GM03348 (cell line): ENCODE measurements at places on chromosomes 3 and 15.

GRCh38 chr3:43629257-43629656, 7.4 kb upstream of the ANO10 start:
- no peak for DNase-seq

- no peak for DNase-seq
Measured at GRCh38 chr3:196677931-196678330, 34.1 kb downstream of the CEP19 start.

DNA sequence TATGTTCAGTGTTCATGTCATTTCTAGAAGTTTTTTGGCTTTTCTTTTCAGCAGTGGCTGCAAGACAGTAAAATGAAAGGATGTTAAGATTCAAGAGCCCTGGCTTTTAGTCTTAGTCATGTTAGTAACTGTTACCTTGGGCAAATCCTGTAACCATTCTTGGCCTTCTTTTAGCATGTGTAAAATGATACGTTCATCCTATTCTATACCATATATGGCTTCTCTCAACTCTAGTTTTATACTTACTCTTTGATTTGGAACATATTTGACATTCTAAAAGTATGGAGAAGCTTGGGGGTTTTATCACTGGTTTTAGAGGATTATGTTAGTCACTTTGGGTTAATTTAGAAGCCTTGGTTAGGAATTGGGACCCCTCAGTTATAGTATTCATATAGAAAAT, 20.1 kb downstream of the GTF2E1 start:
- no peak for DNase-seq

DNA sequence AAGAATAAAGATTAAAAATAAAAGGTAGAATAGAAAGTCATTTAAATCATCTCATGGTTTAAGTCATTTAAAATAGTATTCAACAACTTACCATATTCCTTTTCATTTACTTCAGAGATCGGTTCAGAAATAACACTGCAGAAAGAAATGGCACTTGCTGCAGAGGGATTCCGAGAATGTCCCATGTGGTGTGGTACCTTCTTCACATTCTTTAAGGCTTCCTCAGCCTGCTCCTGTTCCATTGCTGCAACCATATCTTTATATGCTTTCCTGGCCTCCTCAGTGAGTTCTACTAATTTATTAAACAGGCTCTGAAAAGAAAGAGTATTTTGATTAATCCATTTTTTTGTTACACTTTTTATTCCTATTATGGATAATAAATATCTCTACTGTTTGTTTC, 32.6 kb upstream of the SHC4 start:
- peak; percentile 30 for DNase-seq

DNA sequence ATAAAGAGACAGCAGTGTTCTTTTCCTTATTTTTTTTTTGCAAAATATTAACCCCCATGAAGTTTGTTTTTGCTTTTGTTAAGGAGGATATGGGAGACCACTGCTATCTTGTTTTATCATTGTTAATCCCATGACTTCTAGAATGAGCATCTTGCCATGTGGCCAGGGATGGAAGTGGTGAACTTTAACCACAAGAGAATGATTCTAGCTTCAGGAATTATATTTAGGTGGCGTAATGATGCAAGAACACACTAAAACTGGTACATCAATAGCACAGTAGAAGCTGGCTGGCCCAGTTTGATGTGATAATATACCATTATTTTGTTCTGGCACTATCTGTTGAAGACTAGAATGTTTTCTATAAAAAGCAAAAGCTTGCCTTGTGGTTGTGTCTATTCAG, 720.9 kb downstream of the GRM7 start:
- no peak for DNase-seq

- no peak for DNase-seq
Measured at GRCh38 chr15:89111961-89112340, 23.7 kb downstream of the ABHD2 start.

GRCh38 chr3:160747422-160747821, 8.6 kb upstream of the PPM1L start:
- no peak for DNase-seq

- DNase-seq: no peak
Measured at GRCh38 chr3:57393977-57394376, 101.5 kb upstream of the ASB14 start.

DNA sequence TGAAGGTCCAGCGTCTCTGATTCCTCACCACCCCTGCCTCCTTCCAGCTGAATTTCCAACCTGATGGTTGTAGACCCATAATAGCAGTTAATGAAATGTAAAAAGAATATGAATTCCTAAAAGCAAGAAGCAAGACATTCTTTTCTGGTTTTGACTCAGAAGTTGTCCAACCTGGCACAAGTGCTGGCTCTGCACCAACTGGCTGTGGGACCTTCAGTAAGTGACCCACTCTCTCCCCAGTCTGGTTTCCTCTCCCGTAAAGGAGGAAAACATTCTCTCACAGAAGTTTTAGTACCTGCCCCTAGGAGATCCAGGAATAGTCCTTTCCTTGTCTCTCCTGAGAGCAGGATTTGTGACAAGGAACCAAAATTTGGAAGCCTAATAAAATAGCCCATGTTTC, 236.9 kb upstream of the TRIM42 start:
- DNase-seq: peak; percentile 36

GRCh38 chr15:57923306-57923705, 142.2 kb downstream of the ALDH1A2 start:
- no peak for DNase-seq

GRCh38 chr3:149813367-149814281, 609 bp downstream of the RNF13 start:
- DNase-seq: peak; percentile 44

DNA sequence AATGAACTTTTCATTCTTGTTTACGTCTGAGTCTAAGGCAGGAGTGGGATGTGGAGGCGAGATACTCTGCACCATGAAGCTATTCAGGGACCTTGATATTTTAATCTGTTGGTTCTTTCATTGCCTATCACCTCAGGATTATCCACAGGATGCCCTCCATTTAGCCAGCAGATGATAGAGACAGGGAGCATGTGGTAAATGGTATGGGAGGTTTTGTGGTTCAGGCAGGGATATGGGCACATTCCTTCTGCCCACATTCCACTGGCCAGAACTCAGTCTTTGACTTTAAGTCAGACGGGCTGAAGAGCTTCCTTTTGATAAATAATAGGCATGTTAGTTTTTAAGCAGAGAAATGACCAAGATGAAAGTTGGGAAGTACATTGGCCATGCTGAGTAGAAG, 548.0 kb upstream of the CCDC54 start:
- DNase-seq: peak; percentile 16

- no peak for DNase-seq
Measured at GRCh38 chr3:56813653-56813960, 11.9 kb upstream of the ARHGEF3 start.

- no peak for DNase-seq
Measured at GRCh38 chr15:72156928-72157327, 38.7 kb downstream of the SENP8 start.

GRCh38 chr3:100489118-100489517, 3.3 kb upstream of the TMEM45A start:
- DNase-seq: no peak

GRCh38 chr3:104066658-104067057, 1300.1 kb upstream of the ALCAM start:
- peak; percentile 11 for DNase-seq

- DNase-seq: no peak
Measured at GRCh38 chr3:17802950-17803349, 60.5 kb upstream of the TBC1D5 start.

DNA sequence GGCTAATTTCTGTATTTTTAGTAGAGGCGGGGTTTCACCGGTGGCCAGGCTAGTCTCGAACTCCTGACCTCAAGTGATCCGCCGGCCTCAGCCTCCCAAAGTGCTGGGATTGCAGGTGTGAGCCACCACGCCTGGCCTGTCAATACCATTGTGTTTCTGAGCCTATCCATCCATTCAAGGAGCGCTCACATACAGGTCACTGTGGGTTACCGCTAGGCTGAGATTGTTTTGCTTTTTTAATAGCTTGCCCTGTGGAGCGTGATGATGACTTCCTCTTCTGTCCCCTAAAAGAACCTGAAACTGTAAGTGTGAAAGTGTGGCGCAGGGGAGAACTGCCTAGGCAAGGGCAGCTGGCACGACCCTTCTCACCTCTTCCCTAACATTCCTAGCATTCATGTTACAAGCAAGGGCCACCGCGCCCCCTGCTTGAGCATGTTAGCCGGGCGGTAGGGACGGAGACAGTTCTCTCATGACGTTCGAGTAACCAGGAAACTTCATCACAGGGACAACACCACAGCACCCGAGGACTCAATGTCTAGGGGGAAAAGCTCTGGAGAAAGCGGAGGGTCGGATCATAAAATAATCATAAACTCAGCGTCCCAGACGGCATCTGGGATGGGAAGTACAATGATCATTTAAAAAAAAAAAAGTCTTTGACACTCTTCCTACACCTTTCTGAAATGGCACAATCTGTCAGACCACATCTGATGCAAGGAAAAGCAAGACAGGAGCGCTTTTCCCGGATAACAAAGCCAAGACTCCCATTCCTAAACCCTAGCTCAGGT, 790 bp downstream of the LAMP3 start:
- DNase-seq: no peak

DNA sequence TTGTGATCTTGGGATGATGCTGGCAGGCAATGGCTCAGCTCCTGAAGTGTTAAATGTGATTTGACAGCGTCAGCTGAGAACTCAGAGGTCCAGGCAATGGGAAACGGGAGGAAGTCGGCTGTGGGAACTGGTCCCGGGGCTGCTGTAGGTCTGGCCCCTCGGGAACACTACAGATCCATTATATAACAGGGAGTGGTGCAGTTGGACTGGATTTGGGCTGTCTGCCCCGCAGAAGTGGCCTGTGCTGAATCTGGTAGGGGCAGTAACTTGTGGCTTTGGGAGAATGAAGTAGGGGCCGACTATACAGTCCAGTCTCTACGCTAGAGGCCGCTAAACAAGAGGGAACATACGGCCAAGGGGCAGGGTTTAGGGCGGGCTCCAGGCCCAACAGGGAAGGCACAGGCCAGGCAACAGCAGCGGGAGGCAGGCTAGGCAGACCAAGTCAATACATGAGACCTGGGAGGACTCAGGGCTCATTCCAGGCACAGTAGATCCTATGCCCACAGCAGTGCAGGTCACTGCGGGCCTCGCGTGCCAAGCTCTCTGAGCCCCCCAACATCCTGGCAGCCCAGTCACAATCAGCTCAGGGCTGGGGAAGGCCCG, 20.3 kb upstream of the IL16 start:
- no peak for DNase-seq

DNA sequence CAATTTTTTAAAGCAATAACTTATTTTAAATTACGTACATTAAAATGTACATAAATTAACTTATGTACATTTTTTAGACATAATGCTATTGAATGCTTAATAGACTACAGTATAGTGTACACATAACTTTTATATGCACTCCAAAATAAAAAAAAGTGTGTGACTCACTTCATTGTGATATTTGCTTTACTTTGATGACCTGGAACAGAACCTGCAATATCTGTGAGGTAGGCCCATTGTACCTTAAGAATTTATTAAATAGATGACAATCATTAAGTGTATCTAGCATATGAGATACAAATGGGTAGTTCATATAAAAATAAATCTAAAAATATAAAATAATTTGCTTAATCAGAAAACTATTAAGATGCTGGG, 276.7 kb downstream of the NFKBIZ start:
- DNase-seq: no peak

DNA sequence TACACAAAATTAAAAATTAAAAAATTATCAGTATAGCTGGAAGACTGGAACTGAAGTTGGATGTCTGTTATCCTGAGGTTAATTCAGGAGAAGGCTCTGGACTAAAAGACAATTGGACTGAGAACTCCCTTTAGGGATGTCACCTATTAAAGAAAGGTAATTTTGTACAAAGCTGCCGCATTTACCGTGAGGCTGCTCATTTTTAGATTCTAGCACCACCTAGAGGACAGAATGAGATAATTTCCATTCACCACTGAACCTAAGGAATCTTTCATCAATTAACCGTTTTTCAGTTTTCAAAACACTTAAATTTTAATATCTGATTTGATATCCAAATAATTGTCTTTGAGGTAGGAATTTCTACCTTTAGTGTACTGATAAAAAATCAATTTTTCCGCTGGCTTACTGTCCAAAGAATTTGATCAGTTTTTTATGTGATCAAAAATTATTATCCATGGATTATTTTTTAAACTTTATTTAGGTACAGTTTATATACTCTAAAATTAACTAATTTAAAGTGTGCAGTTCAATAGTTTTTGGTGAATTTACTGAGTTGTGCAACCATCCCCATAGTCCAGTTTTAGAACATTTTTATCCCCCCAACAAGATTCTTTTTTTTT, 106.7 kb upstream of the TNIK start:
- peak; percentile 62 for DNase-seq

DNA sequence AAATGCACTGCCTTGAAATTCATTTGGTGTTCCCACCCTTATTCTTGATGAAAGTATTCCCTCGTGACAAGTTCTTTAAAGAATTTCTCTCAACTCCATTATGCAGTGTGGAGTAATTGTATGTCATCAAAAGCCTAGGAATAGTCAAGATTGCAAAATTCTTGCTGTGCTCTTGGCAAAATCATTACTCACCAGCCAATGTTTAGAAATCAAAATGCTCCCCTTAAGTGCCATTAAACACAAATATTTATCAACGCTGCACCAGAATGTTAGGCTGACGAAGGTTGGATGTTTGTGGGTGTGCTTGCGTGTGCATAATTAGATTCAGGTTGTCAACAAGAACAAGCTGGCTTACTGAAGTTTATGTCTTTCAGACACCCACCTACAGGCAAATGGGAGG, 40.5 kb downstream of the SST start:
- peak; percentile 40 for DNase-seq

DNA sequence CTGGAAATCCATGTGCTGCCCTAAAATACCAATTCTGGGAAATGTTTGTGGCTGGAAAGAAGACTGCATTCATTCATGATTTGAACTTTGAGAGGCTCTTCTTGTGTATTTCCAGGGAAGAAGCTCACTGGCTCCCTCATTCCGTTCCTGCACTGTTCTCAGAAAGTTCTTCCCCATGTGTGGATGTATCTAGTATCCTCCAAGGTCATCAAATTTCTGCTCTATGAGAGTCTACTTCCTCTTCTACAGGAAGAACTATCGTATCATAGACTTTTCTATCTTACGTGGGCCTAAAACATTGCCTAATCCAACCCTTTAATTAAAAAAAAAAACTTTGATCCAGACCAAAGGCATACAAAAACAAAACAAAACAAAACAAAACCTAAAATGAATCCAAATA, 2.9 kb downstream of the CCR3 start:
- DNase-seq: no peak

- DNase-seq: peak; percentile 86
Measured at GRCh38 chr3:61564395-61565059, 3.2 kb downstream of the PTPRG start.

- DNase-seq: no peak
Measured at GRCh38 chr3:167481164-167481563, 7.3 kb upstream of the SERPINI2 start.

DNA sequence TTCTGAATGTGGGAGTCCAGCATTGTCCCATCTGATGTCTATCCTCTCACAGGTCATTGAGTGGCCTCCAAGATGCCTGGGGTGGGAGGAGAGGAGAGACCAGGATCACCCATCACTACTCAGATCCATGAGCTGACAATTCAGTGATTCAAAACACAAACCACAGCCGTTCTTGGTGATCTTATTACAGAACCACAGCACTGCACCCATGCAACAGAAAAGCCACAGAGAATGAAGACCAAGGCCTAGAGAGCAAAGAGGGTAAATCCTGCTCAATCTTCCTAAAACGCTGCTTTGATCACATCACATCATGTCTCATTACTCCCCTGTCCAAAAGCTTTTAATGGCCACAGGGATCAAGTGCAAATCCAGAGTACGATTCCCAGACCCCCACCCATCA, 23.5 kb downstream of the ANP32A start:
- DNase-seq: peak; percentile 38
